ENCODE measurements at places on chromosomes 1 and 21.

- DNase-seq, result no peak
These were observed 77.8 kb downstream of the LHX9 start for GRCh38 chr1:197994907-197995407.

DNA sequence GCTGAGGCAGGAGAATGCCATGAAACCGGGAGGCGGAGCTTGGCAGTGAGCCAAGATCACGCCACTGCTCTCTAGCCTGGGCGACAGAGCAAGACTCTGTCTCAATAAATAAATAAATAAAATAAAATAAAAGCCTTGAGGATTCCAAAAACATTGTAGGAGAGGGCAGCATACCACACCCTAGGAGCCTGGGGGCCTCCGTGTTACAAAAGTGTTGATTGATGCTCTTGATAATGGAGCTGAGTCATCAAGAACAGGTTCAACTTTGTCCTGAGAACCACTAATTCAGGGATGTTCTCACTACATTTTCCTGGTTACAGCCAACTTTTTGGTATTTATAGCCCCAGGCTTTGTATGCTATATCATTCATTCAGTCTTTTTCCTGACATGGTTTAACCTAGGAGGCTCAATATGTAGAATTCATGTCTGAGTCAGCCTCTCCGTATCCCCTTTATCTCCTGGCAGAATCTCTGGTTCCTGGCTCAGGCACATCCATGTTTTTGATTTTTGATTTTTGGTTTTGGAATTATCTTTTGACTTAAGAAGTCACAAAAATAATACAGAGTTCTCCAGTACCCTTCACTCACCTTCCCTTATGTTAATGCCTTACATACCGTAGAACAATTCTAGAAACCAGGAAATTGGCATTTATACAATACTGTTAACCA lies 69.4 kb downstream of the LRRC8D start:
- DNase-seq, result no peak

DNA sequence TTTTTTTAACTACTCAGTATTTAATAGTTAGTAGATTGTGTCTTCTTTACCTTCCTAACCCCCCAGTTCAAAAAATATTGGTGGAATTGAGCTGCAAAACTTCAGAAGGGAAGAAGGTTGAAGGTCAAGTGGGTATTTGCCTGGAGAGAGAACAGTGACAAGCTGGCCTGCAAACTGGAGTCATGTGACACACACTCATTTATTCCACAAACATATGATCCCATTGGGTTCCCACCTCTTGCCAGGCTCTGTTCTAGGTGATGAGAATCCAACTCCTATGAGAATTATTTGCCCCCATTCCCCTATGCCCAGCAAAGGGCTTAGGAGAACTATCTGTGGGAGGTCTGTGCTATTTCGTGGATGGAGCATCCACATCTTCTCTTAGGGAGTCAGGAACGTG lies 3.5 kb upstream of the PEF1 start:
- no peak for DNase-seq

DNA sequence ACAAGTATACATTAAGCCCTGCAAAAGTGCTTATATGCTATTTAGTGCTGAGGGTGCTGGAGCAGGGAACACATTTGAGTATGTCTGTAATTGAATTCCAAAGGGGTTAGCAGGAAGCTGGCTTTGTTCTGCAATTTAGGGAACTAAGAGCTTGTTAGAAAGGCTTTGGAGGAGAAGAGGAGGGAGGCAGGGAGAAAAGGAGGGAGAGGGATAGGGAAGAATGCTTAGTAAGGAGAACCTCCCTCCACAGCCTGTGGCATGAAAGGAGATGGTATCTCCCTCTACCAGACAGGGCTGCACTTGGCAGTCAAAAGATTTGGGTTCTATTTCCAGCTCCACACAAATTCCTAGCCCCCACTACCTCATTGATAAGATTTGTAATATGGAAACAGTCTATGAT lies 217.8 kb downstream of the DAB1 start:
- DNase-seq, result no peak

GRCh38 chr1:9755441-9755995 lies 68.2 kb downstream of the CLSTN1 start:
- DNase-seq, result no peak

DNA sequence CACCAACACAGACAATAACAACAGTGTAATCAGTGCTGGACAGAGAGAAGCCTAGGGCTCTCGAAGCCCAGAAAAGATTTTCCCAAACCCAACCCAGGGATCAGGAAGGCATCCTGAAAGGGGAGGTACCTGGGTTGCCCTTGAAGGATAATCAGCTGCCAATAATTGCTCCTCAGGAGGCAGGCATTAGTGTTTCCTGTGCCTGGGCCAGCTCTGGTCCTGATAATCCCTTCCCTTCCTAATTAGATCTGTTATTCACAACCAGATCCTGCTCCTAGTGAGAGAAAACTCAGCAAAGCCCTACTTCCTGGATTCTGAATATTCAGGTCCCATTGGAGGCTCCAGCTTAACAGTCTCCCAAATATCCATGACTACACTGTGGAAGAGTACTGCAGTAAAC lies 117.4 kb downstream of the DMRTA2 start:
- no peak for DNase-seq
